IPS DF 6.9 (cell line): ENCODE measurements at places on chromosomes 6 and 20.

DNA sequence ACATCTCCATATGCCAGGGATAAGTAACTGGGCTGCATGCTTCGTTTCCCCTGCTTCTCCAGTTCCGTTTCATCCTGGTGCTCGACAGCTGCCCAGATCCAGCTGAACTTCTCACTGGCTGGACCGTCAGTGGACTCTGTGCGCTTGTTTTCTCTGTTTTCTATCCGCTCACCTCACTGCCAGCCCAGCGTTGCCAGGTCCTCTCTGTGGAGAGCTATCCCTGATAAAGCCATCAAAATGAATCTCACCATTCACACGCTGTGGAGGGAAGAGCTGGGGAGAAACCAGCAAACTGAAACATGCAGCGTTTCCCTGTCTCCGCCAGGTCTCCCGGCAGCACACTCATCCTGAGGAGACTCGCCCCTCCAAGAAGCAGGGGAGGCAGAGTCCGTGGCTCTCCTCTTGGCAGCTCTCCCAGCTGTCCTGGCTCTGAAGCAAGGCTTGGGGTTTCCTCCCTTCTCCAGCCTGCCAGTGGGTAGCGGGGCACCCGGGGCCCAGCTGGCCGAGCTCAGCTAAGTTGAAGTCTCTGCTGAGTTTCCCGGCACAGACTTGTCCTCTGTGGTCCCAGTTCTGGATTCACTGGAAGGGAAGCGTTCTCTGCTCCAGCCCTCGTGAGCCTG lies 160.9 kb downstream of the DTNBP1 start:
- no peak for DNase-seq

DNA sequence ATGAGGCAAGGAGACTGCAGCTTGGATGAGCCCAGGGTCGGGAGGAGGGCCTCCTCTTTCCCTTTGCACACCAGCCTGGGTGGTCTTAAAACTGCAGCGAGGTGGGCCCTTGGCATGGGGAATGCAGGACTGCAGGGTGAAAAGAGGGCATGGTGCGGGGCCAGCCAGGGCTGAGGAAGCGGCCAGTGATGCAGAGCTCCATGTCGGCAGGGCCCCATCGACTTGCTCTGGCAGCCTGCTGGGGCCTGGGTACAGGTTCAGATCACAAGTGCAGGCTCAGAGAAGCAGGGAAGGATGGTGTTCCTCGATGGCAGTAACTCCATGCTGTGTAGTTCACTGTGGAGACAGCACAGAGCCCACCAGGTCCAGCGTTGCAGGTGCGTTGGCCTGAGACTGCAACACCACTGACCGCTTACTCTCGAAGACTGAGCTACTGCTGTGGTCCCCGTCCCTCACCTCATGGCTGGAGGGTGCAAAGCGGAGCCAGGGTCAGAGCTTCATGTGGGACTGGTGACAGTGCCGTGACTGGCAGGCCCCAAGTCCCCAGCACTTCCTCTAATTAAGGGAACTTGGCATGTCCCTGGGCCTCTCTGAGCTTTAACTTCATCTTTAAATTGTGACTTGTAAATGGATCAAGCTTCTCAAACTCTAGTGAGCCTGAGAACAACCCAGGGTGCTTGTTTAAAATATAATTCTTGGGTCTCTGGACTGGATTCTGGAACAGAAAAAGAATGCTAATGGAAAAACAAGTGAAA lies 223.2 kb downstream of the SYNDIG1 start:
- no peak for DNase-seq

DNA sequence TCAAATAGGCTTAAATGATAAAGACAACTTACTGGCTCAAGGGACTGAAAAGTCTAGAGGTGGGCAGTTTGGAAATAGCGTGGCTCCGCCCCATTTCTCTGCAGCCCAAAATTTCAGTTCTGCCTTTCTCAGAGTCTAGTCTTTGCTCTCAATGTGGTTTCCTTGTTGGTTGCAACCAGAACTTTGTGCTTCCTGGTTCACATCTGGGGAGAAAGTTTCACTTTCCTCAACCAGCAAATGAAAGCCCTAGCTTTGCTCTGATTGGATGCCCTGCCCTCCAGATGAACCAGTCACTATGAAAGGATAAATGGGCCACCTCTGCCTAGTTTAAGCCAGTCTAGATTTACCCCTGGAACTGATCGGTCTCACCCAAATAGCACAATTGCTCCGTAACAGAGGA lies 14.9 kb downstream of the SYCP2L start:
- no peak for DNase-seq

DNA sequence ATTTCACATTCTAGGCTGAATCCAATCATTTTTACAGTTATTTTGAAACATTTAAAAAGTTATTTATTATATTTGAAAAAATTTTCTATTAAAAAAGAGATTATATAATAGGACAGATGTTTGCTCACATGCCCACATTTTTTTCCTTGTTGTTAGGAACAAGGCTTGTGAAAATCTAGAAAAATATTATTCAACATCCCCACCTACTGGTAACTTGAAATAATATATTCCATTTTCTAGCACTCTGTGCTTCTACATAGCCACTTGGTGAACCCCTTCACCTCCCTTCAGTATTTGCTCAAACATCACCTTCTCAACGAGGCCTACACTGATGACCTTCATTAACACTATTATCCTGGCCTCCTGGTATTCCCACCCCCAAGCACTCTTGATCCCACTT lies 18.3 kb upstream of the GPRC6A start:
- DNase-seq, result no peak

- DNase-seq, result no peak
Measured at GRCh38 chr6:168577496-168577895, 136.5 kb downstream of the SMOC2 start.

DNA sequence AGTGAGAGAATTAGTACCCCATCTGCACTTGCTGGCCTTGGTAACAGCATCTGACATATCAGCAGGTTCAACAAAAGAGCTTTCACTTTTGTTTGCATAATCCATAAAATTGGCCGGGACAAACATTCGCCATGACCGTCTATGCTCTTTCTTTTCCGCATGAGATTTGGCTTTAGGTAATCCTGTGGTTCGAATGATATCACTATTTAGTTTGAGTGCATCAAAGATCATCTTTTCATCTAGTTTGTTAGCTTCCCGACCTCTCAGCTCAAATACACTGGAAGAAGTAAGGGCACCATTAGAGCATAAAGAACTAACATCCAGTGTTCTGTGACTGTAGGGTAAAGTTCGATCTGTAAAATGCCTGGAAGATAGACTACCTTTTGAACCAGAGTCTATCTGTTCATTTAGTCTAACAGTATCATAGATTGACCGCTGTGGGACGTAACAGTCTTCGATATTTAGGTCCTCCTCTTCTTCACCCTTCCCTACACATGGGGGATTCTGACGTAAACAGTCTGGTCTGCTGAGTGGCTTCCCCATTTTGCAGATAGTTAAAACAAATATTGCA lies 101.6 kb downstream of the DST start:
- DNase-seq, result no peak

DNA sequence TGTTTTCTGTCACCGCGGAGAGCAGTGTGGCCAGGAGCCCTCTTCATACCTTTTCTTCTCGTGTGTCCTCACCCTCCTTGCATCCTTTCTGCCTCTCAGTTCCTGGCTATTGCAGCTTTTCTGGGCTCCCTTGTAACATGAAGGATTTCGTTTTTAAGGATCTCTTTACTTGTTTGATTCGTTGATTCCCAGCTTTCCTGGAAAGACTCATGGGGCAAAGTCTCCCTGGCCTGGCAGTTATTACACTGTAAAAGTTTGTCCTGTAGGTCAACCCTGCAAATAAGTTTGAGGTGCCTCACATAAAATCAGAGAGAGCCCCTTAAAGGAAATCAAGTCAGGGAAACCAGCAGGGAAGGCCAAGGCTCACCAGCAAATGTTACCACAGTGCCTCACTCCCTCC lies 70.1 kb downstream of the ISM1 start:
- no peak for DNase-seq
